ENCODE measurements at places on chromosomes 5 and 9.

DNA sequence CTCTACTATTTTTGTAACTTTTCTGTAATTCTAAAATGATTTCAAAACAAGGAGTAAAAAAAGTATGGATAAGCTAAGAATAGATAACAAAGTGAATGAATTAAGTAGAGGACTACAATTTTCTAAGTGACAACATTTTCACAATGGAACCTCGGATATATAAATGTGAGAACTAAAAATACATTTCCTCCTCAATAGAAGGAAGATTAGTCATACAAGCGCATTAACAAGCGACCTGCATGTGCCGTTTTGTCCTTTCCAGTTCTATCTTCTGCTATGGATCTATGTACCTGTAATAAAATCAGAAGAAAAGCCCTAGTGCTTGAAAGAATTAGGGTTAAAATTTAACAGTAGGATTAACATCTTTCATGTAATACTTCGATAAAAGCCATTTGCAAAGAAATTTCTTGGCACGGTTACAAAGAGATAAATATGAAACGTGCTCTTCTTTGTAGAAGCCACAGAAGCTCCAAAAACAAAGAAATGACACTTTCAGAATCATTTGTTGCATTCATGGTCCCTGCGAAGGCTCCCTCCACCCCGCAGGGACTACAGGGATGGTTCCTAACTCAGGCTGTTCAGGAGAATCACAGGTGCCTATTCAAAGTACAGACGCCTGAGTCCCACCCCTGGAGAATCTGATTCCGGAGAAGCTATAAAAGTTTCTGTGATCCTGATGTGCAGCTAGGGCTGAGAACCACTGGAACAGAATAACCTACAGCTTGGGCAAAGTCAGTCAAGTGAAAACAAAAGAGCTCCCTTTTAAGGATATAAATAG is 216.6 kb upstream of the EFNA5 start:
- DNase-seq: no peak

GRCh38 chr9:121059998-121060636 is 10.0 kb upstream of the C5 start:
- no peak for DNase-seq

DNA sequence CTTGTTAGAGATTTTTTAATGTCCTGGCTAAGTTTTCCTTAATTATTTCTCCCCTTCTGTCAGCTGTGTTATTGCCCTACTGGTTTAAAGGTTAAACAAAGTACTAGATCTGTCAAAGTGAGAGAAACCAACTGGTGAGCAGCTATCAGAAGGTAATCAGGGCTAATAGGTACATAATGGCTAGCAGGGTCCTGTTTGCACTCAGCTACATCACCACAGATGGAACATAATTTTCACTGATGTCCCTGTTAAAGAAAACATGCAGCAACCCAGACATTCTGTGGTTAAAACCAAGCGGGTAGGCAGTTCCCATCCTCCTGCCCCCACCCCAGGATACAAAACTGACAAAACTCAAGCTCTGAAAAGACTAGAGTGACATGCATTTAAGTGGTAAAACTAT is 473.9 kb downstream of the NR2F1-AS1 start:
- no peak for DNase-seq

DNA sequence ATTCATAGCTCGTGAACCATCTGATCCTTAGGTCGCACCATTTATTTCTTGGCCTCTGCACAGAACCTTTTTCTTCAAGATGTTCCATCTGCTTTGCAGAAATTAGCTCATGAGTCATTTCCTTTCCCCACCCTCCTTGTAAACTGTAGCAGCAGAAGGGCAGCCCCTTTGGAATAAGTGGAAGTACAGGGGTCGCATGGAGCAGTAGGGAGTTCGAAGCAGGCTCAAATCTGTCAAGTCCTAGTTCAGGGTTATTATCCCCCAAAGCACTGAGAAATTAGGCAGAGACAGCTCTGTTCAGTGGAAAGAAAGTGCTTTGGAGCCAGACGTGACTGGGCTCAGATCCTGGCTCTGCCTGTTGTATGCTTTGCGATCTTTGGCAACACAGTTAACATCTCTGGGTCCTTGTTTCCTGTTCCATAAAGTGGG is 84.2 kb downstream of the SGCD start:
- DNase-seq: no peak

DNA sequence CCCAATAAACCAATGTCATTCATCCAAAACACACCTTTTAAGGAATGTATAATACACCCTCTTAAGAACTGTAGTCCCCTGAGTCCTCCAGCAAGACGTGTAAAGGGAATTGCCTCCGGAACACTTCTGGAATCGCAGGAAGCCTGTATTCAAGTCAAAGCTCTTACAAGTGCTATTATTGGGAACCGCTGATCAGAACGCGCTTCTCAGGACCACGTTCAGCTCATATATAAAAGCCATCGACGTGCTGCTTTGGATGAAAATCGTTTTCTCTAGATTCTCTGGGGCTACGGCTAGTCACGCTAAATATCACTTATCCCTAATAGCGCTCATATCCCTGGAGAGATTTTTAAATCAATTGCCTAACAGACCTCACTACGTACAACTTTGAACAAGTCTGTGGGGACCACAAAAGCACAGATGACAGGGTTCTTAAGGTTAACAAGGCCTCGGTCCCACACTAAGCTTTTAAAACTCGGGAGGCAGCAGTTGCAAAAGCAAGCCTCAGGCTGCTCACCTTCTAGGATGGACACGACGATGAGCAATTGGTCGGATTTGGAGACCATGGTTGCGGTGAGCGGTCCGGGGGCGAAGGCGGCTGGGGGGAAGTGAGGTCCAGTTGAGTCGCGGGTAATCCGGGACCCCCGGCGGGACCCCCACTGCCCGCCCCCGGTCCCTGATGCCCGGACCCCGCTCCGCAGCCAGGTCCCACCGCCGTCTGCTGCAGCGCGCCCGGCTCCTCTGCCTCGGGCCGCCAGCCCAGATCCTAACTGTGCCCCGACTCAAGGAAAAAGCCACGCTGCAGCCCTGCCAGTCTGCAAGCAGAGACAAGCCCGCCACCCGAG is 548 bp downstream of the CEP120 start:
- DNase-seq: no peak

DNA sequence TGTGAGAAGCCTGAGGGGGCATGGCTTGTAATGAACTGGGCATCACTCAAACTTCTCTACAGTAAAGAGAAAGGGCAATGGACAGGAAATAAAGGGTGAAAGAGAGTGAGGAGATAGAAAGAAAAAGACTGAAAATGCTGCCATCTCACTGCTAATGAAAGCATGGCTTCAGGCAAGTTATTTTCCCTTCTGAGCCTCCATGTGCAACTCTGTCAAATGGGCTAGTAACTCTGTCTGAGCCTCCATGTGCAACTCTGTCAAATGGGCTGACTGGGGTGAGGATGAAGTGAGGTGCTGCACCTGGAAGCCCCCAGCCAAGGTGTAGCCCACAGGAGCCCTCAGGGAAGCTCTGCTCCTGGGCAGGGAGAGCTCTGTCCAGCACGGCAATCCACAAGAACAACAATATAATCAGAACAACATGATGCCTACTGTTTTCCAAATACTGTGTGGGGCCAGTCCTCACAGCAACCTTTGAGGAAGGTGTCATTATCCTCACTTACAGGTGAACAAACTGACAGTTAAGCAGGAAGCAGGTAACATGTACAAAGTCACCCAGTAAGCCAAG is 73.8 kb upstream of the XPA start:
- no peak for DNase-seq

DNA sequence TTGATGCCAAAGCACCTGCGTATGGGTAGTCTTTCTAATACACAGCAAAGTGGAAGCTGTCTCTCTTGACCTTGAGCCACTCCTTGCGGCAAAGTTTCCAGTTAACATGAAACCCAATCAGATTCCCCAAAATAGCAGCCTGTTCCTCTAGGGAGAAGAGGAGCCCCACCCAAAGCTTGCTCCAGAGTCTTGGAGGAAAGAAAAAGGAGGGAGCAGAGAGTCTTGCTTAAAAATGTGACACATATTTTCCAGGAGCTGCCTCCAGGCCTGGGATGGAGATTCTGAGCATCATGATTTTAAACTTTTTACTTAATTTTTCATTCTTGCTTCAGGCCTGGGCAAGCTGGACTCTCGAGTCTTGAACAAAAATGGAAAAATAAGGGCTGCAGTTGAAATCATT is 223.5 kb upstream of the TNC start:
- no peak for DNase-seq

- DNase-seq: no peak
These were observed 52.8 kb upstream of the CAST start for GRCh38 chr5:96609369-96609768.

DNA sequence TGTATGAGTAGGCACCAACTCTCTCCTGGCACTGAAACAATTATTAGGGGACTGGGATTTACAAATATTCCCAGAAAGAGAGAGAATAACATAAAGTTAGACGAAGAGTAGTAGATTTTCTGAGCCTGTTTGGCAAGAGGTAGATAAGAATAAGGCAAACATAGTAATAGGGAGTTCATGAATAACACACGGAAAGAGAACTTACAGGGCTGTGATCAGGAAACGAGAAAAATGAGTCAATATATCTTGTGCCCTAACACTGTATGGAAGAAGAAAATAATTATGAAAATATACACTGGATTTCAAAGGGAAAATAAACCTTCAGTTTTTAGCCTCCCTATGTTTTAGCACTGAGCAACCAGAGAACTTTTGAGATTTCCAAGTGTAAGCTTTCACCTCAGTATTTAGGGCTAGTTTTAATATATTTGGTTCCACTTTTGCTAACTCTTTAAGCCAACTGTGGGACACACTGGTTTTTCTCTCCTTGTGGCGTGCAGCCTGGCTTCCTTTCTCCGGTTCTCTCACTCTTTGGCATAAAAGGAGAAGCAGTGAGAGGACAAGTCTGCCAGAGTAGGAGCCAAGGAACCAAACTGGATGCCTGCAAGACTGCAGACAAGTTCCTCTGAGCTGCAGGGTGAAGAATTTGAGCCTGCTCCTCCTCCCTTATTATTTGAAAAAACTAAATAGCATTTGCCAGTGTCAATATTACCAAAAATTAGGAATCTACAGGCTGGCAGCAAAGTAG is 6.6 kb upstream of the KCNN2 start:
- no peak for DNase-seq

DNA sequence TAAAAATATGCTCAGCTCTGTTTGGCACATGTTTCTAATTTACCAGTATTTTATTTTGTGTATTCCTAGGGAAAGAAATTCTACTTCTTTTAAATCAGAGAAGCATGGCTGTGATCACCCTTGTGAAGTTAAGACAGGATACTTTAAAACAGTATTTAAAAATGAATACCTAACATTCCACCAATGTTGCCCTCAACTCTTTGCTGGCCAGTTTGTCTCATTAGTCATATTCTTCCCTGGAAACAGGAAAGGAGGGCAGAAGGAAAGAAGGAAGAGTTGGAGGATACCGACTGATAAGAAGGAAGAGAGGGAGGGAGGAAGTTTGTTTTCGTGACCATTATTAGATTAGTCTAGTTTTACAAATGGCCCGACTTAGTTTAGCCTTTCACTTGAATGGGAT is 137.4 kb downstream of the PLK2 start:
- DNase-seq: no peak

DNA sequence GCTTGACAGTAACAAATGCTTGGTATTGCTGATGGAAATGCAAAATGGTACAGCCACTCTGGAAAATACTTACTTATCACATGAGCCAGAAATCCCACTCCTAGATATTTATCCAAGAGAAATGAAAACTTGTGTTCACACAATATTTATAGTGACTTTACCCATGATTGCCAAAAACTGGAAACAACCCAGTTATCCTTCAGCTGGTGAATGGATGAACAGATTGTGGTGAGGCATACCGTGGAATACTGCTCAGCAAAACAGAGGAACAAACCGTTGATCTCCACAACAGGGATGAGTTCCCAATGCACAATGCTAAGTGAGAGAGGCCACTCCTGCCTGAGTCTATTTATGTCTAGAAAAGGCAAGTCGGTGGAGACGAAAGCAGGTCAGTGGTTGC is 40.5 kb upstream of the LRRC14B start:
- DNase-seq: no peak

DNA sequence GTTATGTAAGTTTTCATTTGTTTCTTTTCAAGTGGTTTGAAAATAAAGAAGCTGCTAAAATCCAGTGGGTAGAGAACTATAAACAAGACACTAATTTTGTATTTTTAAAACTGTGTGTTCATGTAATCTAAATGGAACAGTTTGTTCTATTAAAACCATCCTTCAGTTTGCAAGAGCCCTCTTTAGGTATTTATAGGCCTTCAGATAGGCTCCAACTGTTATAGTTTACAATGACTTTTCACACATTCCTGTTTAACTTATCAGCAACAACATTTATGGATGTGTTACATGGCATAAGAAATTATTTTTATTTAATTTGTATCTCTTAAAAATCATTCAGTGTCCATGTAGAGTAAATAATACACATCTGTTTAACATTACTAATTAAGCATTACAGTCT is 126.7 kb upstream of the SLCO6A1 start:
- no peak for DNase-seq

GRCh38 chr9:95515272-95516113 is 1.3 kb downstream of the PTCH1 start:
- no peak for DNase-seq

DNA sequence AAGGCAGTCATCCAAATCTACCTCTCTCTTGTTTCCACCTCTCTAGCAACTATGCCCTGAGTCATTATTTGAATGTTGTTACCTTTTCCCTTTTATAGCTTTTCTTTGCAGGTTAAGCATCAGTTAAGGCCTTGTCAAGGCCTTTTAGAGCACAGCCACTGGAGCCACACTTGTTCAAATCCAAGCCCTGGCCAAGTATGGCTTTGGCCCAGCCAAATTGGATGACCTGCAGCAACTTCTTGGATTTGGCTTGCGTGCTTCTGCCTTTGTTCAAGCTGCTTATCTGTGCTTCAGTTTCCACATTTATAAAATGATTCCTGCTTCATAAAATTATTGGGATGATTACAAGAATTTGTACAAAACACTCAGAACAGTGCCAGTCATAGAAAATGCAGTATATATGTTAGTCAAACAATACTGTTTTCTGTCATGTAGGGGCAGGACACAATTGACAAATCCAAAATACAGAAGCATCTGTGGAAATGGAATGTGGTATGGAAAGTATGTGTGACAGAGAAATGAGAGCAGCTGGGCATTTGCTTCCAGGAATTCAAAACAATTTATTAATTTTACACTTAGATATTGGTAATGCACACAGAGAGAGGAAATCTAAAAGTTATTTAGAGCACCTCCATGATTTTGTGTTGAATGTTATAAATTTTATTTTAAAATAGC is 17.9 kb upstream of the RLN1 start:
- DNase-seq: no peak

DNA sequence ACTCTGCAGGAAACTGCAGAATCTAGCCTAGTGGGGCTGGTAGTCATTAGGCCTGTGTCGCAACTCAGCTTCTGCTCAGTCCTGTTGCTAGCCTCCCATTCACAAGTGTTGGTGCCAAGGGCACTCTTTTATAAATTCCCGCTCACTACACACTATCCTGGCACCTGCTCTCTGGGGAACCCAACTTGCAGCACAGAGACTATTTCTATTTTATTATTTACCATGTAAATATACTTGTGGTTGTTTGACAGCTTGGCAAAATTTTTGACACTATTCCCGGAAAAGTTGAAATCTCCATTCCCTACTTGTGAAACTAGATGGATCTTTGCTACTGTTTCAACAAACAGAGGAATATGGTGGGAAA is 20.4 kb upstream of the SMC2 start:
- no peak for DNase-seq
